Dermis microvascular lymphatic vessel endothelial cell (primary cell): ENCODE measurements at places on chromosomes 5 and 9. TPM values are rescaled to one million over a fixed set of nuclear protein-coding genes. Genes with fewer than 3 reads are reported as not detected.

- peak; percentile 95 for DNase-seq
Observed at GRCh38 chr9:120583958-120584369, 4.0 kb upstream of the CDK5RAP2 start.

DNA sequence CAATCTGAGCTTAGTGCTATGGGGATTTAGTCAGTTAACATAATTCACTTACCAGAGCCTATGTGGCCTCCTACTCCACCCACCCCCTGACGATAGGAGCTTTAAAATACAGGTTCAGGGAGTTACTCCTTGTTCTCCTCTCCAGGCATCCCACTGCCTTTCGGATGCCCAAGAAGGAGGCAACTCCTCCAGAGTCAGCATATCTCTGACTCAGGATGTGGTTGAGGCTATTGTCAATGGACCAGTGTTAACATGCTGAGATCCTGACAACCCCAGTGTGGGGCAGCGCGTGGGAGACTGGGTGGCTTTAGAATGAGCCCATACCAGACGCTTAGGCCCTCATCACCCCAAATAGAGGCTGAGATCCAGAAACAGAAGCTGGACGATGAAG is 27.4 kb downstream of the BICD2 start:
- DNase-seq: no peak

DNA sequence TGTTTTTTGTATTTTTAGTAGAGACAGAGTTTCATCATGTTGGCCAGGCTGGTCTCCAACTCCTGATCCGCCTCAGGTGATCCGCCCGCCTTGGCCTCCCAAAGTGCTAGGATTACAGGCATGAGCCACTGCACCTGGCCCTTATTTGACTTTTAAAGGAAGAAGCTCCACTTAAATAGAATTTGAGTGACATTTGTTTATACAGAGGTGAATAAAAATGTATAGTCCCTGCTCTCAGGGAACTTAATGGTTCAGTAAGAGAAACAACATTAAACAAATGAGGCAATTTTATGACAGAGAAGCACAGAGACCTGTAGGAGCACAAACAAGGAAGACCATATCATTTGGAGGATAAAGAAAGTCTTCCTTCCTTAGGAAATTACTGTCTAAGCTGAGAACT is 65.7 kb downstream of the C9orf152 start:
- DNase-seq: no peak

- DNase-seq: no peak
Observed at GRCh38 chr5:80227979-80228596, 27.8 kb downstream of the SERINC5 start.

DNA sequence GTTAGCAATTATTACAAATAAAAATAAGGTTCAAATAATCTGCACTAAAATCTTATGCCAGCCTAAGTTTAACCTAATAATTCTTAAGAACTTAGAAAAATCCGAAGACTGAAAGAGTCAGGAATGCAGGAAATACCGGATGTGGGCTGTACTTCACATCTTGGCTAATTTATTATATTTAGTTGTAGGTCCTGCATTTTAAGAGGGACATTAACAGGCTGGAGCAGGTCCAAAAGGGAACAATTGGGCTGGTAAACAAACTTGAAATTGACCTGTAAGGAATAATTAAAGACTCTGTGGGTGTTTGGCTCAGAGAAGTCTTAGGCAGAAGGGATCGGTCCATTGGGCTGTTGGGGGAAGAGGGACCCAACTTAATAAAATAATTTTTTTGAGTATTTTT is 18.4 kb downstream of the GLRA1 start:
- DNase-seq: no peak

GRCh38 chr9:127534931-127535330 is 77.1 kb upstream of the STXBP1 start:
- DNase-seq: no peak

DNA sequence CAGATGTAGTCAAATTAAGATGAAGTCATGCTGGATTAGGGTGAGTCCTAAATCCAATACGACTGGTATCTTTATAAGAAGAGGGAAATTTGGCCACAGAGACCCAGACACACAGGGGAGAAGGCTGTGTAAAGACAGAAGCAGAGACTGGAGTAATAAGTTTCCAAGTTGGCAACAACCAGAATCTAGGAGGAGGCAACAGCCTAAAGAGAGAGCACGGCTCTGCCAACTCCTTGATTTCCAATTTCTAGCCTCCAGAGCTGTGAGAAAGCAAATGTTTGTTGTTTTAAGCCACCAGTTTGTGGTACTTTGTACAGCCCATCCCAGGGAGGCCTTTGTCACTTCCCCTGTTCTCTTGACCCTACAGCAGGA is 74.4 kb downstream of the ATG10 start:
- DNase-seq: no peak

Gene FOXD4L5
- total RNA-seq: under 0.01 TPM in 1 of 2 replicates, not detected in the other

Gene CNOT8
- 79.1 and 86.7 TPM in 2 replicates for total RNA-seq

Gene ZFP37
- total RNA-seq: 0.77 and 1.4 TPM in 2 replicates

GRCh38 chr9:98504298-98505282 is 204.1 kb downstream of the GABBR2 start:
- no peak for DNase-seq
